ENCODE measurements at places on chromosomes 4 and X.

GRCh38 chr4:37068580-37068979 lies 176.0 kb upstream of the NWD2 start:
- peak; percentile 62 for DNase-seq
- H3K27ac ChIP-seq: no peak overlapping the region
- no peaks in the 10 kb centered on the region for H3K36me3 ChIP-seq
- H3K27me3 ChIP-seq: no peaks in the 10 kb centered on the region
- no peak overlapping the region for H3K4me3 ChIP-seq

GRCh38 chrX:116276261-116276660 lies 105.7 kb downstream of the AGTR2 start:
- no peaks in the 10 kb centered on the region for H3K36me3 ChIP-seq
- DNase-seq: no peak
- H3K4me3 ChIP-seq: no peak overlapping the region

DNA sequence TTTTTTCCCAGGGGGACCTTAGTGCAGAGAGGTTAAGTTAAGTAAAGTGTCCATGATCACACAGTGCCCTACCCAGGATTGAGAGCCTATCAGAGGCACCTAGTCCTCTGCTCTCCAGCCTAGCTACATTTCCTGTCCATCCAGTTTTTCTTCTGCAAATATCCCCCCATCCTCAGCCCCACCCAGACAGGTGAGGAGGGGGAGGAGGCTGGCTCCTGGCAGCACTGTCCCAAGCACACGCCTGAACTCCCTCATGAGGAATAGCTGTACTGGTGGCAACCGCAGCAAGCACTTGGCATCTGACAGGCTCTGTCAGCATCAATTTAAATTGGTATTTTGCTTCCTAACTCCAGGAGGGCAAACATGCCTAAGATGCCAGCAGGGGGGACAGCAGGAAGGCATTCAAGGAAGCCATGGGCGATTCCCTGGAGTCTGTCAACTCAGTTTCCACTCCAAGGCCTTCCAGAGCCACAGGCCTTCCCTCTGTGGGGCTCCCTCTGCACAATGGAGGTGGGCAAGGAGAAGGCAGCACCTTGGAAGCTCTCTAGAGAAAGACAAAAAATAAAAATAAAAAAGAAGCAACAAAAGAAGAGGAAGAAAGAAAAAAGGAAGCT lies 6.4 kb upstream of the FRMPD3 start:
- H3K4me3 ChIP-seq: no peak overlapping the region
- H3K4me1 ChIP-seq: no peaks in the 10 kb centered on the region
- H3K27ac ChIP-seq: no peak overlapping the region
- H3K27me3 ChIP-seq: peaks cover 7% of the 10 kb centered on the region
- no peaks in the 10 kb centered on the region for H3K36me3 ChIP-seq
- no peak for DNase-seq

GRCh38 chrX:42075032-42075431 lies 151.7 kb upstream of the CASK start:
- H3K27me3 ChIP-seq: no peaks in the 10 kb centered on the region
- no peak overlapping the region for H3K27ac ChIP-seq
- peaks cover 3% of the 10 kb centered on the region for H3K36me3 ChIP-seq
- no peak for DNase-seq
- no peaks in the 10 kb centered on the region for H3K4me1 ChIP-seq
- no peak overlapping the region for H3K4me3 ChIP-seq

GRCh38 chrX:110561034-110561433 lies 202.4 kb downstream of the RTL9 start:
- no peak overlapping the region for H3K27ac ChIP-seq
- peaks cover 11% of the 10 kb centered on the region for H3K36me3 ChIP-seq
- no peak for DNase-seq
- H3K4me1 ChIP-seq: no peaks in the 10 kb centered on the region
- H3K27me3 ChIP-seq: no peaks in the 10 kb centered on the region
- no peak overlapping the region for H3K4me3 ChIP-seq

Data from H9 (cell line).